CD4-positive, alpha-beta T cell treated with Interleukin-15 for 4 hours (primary cell): ENCODE measurements at places on chromosomes 5 and 9.

DNA sequence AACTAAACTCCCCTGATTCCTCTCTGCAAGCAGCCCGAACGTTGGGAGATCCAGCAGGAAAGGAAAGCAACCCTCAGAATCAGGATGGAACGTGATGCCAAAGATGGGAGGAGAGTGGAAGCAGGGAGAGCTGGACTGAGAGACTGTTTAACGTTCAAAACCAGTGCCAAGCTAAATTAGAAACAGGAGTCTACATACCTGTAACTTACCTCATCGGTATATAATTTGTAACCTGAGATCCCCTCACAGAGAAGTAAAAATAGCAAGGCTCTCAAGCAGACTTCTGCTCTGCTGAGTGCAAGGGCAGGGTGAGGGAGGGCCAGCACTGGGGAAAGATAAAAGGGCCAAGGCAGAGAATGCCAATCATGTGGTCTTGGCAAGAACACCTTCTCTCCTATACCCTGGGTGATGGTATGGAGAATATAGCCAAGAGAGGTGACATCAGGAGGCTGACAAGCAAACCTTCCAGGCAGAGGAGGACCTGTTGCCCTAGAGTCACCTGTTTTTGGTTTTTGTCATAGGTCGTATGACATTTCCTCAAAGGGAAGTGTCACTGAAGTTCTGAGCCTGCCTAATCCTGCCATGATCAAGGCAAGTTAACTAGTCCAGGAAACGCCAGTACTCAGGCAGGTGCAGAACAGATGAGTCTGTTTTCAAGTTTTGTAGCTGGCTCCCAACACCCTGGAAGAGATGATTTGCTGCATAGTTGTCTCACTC is 472.0 kb downstream of the NFIB start:
- no peak for DNase-seq

DNA sequence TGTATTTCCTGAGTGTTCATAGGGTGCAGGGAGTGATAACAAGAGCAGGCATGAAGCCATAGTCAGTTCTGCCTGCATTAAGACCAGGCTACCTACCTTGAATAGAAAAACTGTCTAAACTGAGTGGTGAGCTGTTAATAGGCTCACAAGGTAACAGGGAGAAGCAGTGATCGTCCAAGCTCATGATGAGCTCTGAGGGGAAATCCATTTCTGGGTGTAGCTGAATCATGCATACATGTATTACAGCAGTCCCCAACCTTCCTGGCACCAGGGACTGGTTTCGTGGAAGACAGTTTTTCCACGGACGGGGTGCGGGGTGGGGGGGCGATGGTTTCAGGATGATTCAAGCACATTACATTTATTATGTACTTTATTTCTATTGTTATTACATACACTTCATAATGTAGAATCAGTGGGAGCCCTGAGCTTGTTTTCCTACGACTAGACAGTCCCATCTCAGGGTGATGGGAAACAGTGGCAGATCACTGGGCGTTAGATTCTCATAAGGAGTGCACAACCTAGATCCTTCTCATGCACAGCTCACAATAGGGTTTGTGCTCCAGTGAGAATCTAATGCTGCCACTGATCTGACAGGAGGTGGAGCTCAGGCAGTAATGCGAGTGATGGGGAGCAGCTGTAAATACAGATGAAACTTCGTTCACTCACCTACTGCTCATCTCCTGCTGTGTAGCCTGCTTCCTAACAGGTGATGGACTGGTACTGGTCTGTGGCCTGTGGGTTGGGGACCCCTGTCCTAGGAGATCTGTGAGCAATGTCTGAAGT is 100.0 kb upstream of the IL6ST start:
- DNase-seq, result peak; percentile 57

- no peak for DNase-seq
Observed at GRCh38 chr5:10301842-10302610, 5.7 kb downstream of the CMBL start.

DNA sequence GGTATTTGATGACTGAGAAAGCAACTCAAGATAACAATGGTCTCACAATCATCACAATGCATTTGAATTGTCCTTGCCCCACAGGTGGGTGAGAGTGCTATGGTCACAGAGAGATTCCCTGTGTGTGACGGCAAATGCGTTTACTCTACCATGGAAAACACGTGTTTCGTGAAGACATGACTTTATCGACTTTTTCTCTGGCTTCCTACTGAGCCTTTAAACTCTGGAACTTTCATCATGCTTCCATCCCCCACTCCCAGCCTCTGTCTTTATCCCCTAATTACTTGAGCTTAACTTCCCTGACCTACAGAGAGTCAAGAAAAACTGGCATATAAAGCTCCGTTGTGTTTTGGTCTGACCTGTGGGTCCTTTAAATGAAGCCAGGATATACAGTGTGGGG is 414.1 kb upstream of the CLINT1 start:
- no peak for DNase-seq

DNA sequence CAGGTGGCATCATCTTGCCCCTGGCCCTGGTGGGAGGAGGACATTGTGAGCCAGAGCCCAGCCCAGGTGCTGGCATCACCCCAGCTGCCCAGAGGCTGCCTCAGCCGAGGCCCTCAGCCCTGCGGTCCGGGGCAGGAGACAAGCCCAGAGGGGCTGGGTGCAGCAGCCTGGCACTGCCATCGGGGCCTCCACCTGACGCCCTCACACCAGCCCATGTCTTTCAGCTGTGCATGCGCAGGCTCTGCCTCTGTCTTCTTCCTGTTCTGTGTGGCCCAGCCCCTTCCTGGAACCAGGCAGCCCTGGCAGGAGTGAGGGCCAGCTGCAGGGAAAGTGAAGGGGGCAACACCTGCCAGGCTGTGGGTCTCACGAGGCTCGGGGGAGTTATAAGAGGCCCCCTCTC is 4.8 kb upstream of the CEL start:
- no peak for DNase-seq

GRCh38 chr5:96149546-96149945 is 187.9 kb upstream of the ELL2 start:
- no peak for DNase-seq
